ENCODE measurements at places on chromosomes 7 and 10. TPM values are rescaled to one million over a fixed set of nuclear protein-coding genes. Genes with fewer than 3 reads are reported as not detected.

The FANK1 gene
- 0.96 TPM for total RNA-seq

The SPDYE16 gene
- total RNA-seq, result 0.26 TPM

The HOXA5 gene
- not detected for total RNA-seq

The ACTR3C gene
- total RNA-seq, result 9.8 TPM

The ITIH5 gene
- not detected for total RNA-seq

All from naive thymus-derived CD8-positive, alpha-beta T cell (primary cell).